ENCODE measurements at places on chromosomes 1 and 21.

DNA sequence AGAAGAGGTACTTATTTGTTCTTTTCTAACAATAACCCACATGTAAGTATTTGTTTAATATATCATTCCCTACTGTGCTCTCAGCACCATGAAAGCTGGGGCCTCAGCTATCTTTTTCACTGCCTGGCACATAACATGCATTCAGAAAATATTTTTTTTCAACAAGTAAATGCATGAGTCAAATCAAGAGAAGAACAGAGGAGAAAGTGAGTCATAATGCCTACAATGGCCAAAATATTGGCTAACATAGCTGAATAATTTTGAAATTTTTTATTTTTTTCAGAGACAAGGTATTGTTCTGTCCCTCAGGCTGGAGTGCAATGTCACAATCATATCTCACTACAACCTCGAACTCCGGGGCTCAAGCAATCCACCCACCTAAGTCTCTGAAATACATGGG is 252.2 kb upstream of the ADAMTS5 start:
- no peak for DNase-seq

- no peak for DNase-seq
These were observed 99.7 kb downstream of the PRDM16 start for GRCh38 chr1:3168678-3169077.

GRCh38 chr1:105027838-105028471 is 1278.3 kb downstream of the AMY1C start:
- no peak for DNase-seq

- DNase-seq, result no peak
These were observed 152.1 kb upstream of the FMN2 start for GRCh38 chr1:239939602-239940001.

DNA sequence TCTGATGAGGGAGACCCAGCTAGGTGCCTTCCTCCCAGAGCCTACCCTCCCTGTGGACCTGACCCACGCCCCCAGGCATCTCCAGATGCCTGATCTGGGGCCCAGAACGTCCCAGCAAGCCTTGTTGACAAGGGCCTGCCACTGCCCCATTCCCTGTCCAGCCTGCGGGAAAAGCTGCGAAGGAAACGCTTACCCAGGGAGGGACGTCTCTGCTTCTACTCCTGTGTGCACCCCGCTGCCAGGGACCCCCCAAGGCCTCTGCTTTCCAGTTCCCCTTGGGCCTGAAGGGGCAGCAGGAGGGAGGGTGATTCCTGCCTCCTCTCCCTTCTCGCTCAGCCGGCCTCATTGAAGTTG is 11.6 kb upstream of the CLSTN1 start:
- DNase-seq, result no peak

GRCh38 chr1:74468982-74469603 is 43.3 kb downstream of the LRRC53 start:
- DNase-seq, result no peak

DNA sequence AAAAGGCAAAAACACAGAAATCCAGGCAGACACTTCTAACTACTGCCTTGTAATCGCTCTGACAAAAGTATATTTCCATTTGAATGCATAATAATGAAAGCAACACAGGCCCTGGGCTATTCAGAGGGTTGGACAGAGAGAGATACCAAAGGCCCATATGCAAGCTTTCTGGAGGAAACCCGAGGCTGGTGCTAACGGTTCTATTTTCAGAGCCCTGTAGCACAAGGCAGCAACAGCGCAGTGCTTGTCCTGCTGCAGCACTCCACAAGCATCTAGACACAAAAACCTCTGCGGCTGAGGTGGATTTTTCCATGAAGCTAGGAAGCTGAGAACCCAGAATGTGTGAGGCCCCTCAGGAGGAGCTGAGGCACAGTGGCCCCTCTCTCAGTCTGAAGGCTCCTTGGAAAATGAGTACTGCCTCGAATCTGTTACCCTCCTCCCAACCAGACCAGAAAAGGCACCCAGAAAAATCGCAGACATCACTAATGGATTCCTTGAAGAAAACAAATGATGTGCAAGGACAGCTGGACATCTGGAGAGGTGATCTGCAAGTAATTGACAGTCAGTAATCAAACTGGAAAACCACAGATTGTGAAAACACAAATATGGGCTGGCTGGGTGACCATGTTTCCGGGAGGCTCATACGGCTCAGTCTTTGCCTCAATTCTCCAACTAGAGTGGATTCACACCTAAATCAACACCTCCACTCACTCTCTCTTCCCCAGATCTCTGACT is 54.0 kb downstream of the COLGALT2 start:
- no peak for DNase-seq

- DNase-seq, result no peak
These were observed 39.0 kb downstream of the OLFM3 start for GRCh38 chr1:101957771-101958170.

DNA sequence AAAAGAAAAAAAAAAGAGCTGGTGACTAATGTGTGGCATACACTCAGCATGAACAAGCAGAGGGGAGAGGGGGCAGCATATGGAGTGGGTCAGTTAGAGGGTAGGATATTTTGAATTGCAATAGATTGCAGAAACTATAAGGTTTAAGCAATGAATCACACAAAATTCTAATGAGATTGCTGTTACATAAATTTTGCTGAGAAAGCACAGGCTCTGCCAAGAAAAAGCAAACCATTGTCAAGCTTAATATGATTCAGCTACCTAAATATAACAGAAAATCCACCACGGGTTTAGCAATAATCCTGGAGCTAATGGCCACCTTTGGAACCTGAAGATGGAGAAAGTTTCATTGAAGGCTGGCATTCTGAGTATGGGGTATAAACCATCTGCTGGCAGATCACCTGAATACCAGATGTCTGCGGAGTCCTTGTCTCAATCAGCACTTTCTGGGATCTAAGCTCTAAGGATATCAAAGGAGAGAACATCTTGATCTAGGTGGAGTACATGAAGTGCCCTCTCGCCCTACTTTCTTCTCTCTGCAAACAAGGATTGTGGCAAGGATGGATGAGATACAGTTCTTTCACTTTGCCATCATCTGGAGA is 30.3 kb upstream of the ANGPTL7 start:
- peak; percentile 85 for DNase-seq

GRCh38 chr21:33861125-33861524 is 54.5 kb downstream of the ATP5PO start:
- no peak for DNase-seq

GRCh38 chr1:189409774-189410173 is 1067.9 kb downstream of the BRINP3 start:
- no peak for DNase-seq

GRCh38 chr1:214008347-214008746 is 20.6 kb downstream of the PROX1 start:
- no peak for DNase-seq

DNA sequence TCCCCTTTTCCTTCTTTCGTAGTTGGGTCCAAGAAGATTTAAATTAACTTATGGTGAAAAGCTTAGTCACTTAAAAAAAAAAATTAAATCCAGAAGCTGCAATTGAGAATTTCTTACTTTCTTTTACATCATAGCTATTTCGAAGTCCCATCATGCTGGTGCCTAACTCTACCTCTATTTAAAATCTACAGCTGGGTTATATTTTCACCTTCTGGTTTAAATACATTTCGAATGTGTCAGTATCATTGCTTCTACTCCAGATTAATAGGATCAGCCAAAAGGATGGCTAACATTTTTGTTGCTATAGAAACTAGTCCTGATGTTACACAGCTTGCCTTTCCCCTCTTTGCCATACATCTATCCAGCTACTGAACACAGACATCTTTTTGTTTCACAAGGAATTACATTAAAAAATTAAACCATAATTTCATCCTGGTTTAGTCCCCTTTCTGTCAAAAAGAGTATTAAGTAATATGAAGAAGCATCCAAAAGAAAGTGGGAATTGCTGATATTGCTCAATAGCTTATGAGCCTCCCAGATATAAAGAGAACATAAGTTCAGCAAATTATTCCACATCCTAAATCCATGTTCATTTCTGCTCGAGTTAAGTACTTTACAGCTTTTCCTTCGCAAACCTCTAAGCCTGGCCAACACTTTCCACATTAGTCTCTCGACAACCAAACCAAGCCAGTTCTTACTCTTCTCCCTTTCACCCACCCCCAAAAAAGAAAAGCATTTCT is 396.7 kb upstream of the DAB1 start:
- no peak for DNase-seq

- no peak for DNase-seq
These were observed 42.2 kb downstream of the H3-3A start for GRCh38 chr1:226104671-226105121.

DNA sequence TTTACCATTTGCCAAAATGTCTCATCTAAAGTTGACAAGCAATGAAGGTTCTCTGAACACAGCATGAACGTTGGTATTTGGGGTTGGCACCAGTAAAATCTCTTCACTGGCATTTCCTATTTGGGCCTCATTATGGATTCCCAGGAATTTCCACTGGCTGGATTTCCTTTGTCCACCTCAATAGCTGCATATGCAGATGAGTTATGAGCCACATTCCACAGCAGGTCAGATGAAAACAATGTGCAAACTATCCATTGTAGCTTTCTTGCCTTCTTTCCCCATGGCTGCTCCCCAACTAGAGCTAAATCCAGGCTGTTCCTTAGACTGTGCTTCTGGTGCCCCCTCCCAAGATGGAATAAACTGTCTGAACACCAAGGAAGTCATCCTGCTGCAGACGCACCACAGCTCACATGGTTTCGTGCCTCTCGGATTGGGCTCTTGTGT is 168.1 kb upstream of the FGGY start:
- DNase-seq, result no peak

DNA sequence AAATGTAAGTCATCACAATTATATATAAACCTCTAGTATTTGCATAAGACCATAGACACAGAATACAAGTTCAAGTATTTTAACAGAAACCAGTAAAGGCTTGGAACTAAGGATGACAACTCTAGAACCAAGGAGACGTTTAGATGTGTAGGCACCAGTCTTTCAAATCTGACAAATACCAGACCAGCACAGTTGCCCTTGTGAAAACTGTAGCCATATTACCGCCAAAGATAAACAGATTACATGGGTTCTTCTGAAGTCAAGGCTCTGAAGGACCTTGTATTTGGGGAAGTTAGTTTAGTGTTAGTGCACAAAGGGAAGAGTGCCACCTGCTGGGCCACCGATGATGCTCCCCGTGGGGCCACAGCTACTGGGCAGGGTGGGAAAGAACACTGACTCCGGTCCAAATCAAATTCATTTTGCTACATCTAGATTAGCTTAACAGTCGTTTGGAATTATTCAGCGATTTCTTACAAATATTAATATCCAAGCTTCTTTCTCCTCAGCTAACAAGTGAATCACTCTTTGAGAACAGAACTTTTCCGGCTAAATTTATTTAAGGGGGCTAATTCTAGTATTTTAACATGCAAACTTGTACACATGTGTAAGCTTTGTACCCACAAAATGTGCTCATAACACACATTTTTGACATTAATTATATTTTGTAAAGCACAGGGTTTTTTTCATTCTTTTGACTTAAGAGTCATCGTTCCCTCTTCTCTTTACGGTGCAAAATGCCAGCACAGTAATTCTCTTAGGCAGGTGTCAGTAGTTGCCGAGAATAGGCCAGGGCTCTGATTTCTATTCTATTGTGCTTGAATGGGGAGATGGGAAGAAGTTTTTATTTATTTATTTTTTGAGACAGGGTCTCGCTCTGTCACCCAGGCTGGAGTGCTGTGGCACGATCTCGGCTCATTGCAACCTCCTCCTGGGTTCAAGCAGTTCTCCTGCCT is 8.0 kb upstream of the NIBAN1 start:
- no peak for DNase-seq

DNA sequence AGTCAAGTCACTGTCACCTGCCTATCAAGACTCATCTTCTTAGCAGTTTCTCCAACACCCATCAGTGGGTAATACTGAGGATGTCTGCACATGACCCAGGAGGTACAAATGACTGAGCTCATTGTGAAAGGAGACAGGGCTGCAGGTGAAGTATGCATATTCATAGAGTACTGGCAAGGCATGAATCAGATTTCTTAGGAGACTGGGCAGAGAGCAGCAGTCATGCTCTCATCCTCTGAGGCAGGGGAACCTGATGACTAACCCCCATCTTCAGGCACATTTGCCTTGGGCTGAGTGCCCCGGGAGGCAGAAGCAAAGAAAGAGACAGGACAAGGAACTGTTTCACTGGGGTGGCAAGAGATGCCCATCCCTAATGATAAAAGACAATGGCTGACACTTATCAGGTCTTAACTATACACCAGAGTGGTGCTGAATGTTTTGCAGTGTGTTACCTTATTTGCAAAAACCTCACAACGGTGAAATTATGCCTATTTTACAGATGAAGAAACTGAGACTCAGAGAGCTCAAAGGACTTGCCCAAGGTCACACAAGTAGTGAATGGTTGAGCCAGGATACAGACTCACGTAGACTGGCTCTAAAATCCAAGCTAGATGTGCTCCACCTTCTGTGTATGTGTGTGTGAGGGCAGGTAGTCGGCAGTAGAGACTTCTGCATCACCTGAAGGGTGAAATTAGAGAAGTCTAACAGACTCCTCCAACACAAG is 9.2 kb upstream of the GRHL3 start:
- DNase-seq, result no peak

GRCh38 chr1:8086055-8086454 is 59.9 kb upstream of the ERRFI1 start:
- DNase-seq, result no peak

GRCh38 chr21:38289705-38290485 is 33.1 kb downstream of the KCNJ15 start:
- peak; percentile 93 for DNase-seq

DNA sequence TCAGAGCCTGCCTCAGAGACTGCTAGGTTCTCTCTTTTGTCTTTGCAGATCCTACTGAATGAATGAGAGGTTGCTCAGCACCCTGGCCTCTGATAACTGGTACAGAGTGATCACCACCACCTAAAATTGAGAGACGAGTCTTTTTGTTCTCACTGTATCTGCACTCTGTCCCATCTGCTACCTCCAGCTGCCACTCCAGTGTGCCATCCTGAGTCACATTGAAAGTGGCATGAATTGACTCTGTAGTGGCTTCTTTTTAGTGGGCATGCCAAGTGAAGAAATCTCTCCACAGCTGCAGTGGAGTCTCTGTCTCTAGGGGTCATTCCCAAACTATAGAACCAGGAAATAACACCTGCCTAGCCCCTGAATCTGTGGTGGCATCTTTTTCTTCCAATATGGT is 14.7 kb downstream of the CAMK1G start:
- DNase-seq, result no peak

DNA sequence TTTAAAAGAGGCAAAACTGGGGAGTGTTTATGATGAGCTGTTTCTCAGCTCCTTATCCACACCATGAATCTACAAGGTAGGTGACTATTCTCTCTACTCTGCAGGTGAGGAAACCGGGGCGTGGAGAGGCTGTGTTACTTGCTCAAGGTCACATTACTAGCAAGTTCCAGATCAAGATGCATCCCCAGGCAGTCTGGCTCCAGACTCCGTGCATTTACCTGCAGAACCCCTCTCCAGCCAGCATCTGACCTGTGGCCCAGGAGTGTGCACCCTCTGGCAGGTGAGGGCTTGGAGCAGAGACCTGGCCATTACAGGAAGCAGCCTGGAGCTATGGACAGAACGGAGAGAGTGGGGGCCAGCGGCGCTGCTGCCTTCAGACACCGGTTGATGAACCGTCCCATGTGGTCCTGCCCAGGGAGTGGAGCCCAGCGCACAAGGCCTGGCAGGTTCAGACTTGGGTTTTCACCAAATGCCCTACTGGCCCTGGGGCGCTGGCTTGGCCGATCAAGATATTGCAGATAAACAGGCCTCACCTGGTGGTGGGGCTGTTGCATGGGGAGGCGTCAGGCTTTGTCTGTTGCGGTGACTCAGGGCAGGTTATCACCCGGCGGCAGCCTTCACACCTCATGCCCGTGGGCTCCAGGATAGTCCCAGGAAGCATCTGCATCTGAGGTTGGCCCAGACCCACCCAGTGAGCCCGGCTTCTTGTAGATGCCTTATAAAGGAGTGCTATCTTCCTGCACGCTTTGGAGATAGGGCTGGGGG is 29.2 kb upstream of the WNT4 start:
- DNase-seq, result no peak

Measured in RWPE2 (cell line).